ENCODE measurements at places on chromosomes 7 and 10. TPM values are rescaled to one million over a fixed set of nuclear protein-coding genes. Genes with fewer than 3 reads are reported as not detected.
A peak's percentile ranks its signal among the peaks of the same experiment; 100 is the strongest.

- H3K36me3 ChIP-seq, result no peaks in the 10 kb centered on the region
- H3K27me3 ChIP-seq, result no peaks in the 10 kb centered on the region
- H3K27ac ChIP-seq, result peak overlapping the region; percentile 60
- no peak overlapping the region for H3K4me3 ChIP-seq
These were observed 87.5 kb upstream of the NRP1 start for GRCh38 chr10:33421789-33422462.

GRCh38 chr7:148914208-148914777, 30.2 kb upstream of the EZH2 start:
- DNase-seq, result no peak
- H3K27me3 ChIP-seq, result no peaks in the 10 kb centered on the region
- no peaks in the 10 kb centered on the region for H3K36me3 ChIP-seq
- H3K27ac ChIP-seq, result no peak overlapping the region

GRCh38 chr10:45544191-45544590, 128.4 kb downstream of the ZFAND4 start:
- no peak overlapping the region for H3K4me3 ChIP-seq
- no peak for DNase-seq
- H3K36me3 ChIP-seq, result no peaks in the 10 kb centered on the region

- H3K4me1 ChIP-seq, result no peaks in the 10 kb centered on the region
- no peaks in the 10 kb centered on the region for H3K36me3 ChIP-seq
- DNase-seq, result no peak
- H3K27me3 ChIP-seq, result no peaks in the 10 kb centered on the region
- H3K27ac ChIP-seq, result no peak overlapping the region
These were observed 47.8 kb downstream of the IKZF1 start for GRCh38 chr7:50352282-50352681.

The AKR1C8 gene
- not detected for total RNA-seq

The PLXDC2 gene
- 94.1 TPM for total RNA-seq

The MKI67 gene
- 0.64 TPM for total RNA-seq

The ARMC3 gene
- total RNA-seq, result not detected

Measured in ascending aorta (tissue), 2 donors.